ENCODE measurements at places on chromosomes 3 and 15.

- no peak for DNase-seq
Observed at GRCh38 chr3:156507285-156507684, 47.6 kb downstream of the SSR3 start.

DNA sequence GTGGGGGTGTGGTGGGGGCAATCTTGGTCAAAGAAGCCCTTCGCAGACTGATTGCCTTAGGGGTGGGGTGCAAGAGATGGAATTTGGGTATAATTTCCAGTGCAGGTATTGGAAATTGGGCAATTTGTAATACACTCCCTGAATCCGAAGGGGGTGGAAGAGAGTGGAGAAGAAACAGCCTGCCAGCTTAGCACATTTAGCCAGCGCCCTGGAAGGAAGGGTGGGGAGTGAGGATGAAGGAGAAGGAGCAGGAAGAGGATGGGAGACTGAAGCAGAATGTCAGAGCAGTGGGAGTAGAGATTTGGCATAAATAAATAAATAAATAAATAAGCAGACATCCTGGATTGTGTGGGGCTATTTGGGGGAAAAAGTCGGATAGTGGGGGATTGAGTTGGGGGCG lies 1.6 kb downstream of the GAP43 start:
- DNase-seq = no peak

DNA sequence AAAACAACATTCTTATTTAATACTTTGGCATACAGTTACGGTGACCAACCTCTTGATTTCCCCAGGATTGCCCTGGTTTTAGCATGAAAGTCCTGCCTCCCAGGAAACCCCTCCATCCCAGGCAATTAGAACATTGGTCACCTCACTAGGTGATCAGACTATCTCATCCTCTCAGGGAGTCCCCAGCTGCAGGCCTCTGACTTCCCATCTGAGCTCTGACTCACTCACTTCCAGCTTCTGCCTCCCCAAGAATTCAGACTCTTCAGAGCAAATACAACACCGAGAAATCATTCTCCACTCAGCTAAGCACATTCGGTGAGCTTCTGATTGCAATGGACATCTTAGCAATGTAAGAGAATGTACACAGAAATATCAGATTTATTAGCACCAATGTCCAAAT lies 92.4 kb upstream of the HES1 start:
- DNase-seq = no peak

DNA sequence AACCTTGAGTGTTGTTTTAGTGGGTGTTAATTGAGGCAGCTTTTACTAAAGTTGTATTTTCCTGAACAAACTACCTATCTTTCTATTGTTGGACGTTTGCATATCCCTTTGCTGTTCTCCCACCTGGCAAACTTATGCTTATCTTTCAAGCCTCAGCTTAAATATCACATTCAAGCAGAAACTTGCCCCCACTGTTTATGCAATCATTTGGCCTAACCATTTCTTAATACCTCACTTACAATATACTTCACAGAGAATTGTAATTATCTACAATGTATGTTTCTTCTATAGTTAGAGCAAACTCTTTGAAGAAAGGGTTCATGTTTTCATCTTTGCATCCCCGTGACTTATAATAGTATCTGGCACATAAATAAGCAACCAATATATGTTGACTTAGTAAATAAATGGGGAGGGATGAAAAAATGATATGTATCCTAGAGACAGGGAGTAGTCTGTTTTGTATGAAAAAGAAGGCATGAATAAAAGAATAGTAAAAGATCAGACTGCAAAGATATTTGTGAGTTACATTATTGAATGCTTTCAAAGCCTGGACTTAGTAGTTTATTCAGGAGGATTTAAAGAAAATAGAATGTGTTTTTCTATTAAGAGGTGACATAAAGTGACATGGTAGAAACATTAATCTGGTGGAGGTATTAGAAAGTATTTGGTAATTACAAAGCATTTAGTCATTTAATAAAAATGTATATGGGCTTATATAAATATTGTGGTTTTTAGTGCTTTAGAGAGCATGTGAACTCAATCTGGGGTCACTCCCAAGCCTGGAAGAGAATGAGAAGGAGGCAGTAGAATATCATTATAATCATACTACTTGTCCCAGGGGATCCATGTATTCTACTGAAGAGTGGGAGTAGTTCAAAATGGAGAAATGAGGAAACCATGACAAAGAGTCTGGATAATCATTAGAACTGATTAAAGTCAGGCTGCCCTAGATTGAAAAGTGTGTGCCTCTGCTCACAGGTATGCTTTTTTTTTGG lies 60.0 kb upstream of the DCBLD2 start:
- DNase-seq = no peak

All from NCI-H1436 treated with DMSO at 0.1 percent for 48 hours (cell line).